ENCODE measurements at places on chromosomes 13 and 19.

DNA sequence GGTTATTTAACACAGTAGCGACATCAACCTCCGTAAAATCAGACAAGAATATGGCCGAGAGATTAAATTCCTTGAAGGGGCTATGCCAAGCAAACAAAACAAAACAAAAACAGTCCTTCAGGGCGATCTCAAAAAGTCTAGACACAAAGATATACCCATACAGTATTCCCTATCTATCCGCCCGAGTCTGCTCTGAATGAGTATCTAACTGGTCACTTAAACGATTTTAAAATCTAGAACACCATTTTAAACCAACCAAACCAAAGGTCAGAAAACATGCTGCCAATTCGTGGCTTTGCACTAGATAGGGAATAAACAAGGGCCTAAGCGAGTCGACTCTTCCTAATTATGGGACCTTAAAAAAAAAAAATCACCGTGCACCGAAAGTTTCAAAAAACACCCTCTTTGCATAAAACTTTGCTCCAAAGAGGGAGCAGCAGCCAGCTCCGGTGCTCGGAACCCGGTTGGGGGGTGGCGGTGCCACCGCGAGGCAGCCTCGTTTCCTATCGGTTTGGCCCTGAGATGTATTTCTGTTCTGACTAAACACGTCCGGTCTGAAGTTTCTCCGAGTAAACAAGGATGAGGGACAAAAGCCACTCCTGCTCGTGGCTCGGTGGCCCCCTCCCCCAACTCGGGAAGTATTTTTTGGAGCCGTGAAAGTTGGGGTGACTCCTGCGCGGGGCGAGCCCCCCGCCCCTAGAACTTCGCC is 1.8 kb downstream of the HMGB1 start:
- DNase-seq = peak; percentile 53

- DNase-seq = no peak
Measured at GRCh38 chr13:33487575-33488243, 202.2 kb upstream of the STARD13 start.

DNA sequence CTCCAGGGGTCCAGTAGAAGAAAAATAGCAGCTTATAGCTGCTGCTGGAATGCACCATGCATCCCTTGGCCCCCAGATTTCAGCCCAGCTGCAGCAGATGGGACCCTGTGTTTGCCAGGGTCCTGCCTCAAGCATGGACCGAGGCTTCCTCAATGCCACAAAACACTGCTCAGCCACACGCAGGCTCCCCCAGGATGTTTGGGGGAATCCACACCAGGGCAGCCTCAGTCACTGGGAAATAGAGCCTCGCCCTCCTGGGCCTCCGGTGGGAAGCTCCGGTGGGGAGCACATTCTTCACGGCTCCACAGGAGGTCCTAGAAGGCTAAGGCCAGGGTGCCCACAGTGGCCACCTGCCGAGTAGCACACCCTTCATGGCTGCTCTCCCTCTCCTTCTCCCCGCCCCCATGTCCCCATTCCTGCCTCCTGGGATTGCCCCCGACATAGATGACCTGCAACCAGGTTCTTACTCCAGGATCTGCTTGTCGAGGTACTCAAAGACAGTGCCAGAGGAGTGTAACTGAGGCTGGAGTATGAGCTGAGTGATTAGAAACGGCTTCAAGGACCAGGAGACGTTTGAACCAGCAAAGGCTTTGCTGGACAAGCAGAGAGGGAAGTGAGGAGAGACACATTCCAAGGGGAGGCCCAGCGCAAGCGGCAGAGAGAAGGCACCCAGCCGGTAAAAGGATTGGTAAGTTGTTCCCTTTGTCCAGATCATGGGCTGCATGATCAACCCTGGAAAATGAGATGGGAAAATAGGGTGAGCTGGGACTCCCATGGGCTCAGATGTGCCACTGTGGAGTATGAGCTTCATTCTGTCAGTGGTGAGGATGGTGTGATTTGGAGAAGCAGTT is 110.7 kb upstream of the UQCRFS1 start:
- no peak for DNase-seq

DNA sequence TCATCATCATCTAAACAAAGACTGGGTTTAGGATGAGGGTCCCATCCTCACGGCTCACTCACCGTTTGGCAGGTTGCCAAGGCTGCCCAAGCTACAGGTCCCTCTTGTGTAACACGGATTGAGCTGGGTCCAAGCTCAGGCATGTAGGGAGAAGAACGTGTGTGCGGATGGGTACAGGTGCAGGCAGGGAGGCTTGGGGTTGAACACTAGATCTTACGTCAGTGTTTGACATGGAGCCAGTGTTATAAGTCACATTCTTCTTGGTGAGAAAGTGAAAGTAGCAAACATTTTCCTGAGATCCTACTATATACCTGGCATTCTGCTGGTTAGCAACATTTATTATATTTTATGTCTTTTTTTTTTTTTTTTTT is 136.8 kb upstream of the RNF113B start:
- DNase-seq = no peak
